T-helper 9 cell (primary cell): ENCODE measurements at places on chromosomes 3 and 15.

DNA sequence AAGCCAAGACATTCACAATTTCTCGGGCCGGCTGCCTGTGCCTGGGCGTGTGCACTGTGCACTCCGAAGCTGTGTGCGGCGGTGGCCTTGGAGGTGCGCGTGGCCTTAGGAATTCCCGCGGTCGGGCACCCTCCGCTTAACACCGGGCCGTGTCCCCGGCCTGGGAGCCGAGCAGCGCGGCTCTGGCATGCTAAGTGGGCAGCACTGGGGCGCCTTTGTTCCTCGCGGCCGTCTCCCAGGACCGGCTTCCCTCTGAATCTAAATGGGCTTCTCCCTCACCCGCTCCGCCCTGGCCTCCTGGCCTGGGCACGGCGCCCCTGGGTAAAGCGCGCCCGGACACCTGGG lies 498 bp upstream of the ARNT2 start:
- no peak for DNase-seq

DNA sequence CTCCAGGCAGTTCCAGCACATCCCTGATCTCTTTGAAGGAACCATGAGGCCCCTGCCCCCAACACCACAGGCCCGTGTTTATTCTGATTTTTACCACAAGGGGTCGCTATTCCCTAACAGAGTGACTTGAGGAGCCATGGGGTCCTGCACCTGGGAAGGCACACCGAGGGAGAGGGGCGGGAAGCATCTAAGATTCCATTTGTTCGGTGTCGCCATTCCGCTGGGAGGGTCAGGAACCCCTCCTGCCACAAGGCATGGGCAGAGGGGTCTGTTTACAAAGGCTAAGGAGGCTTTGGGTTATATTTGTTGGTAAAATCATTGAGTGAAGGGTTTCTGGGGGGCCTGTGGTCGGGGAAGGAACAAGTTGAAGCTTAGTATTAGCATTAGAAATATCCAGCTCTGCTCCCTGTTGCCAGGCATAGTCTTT lies 77.1 kb downstream of the WDR76 start:
- peak; percentile 39 for DNase-seq

DNA sequence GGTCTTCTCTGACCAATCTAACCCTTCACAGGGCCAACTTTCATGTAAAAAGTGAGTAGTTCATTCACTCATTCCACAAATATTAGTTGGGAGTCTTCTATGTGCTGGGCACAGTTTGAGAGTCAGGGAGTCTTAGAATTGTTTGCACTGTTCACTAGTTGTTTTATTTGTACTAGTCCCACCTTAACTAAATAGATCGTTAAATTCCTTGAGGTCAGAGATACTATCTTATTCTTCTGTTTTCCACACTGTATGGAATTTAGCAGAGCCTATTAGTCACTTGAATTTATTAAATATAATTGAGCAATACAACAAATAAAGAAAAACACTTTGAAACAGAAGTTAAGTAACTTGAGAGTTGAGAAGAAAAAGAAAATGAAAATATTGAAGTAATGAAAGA lies 40.8 kb upstream of the SPTSSB start:
- DNase-seq = no peak

GRCh38 chr15:52789601-52790168 lies 451 bp downstream of the ONECUT1 start:
- no peak for DNase-seq

GRCh38 chr3:94249491-94250079 lies 186.7 kb downstream of the NSUN3 start:
- DNase-seq = peak; percentile 52

GRCh38 chr3:63922491-63923199 lies 10.5 kb upstream of the SCAANT1 start:
- DNase-seq = no peak
